Ovary (tissue), 10 donors: ENCODE measurements at places on chromosomes 5 and 9.

DNA sequence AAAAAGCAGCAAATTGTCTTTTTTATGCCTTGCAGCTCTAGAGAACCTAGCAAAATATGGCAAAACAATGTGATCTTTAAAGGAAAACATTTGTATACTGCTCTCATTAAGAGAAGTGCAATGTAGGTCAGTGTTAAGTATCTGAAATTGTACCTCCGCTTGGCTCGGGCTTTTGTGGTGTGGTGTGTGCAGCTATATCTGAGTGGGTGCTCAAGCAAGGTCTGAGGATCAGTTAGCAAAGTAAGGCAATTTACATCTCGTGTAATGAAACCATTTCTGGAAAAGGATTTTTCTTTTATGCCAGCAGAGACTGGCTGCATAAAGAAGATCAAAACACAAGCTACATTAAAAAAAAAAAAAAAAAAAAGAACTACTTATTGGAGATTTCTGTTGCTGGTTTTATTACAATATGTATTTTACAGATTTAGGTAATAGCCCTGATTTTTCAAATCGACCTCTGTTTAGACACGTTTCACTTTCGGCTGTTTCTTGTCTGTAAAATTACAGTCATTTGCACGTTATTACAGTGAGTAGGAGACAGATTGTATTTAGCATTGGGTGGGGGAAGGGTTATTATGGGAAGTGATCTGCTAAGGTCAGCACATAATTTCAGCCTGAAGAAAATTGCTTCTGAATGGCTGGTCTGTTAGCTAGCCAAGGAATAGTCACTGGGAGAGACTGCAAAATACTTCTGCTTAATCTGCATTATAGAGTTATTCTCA is 7.9 kb upstream of the ZNF608 start:
- DNase-seq, result no peak

DNA sequence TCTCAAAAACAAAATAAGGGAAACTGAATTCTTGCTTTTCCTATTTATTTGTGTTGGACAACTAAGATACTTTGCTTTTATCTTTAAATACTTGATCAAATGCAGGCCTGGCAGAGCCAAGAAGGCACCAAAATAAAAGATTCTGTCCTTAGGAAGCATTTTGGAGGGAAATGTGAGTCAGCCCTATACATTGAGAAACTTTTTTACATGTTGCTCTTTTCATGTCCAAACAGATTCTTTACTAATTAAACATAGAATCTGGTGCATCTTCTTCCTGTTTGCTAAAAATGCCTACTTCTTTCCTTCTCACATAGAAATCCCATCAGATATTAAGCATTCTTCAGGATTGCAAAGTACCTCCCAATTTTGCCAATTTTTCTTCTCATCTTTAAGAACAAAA is 1160.4 kb downstream of the EFNA5 start:
- DNase-seq, result no peak

GRCh38 chr9:15529566-15530324 is 19.0 kb upstream of the PSIP1 start:
- DNase-seq, result no peak

GRCh38 chr9:130241198-130241535 is 24.4 kb upstream of the HMCN2 start:
- no peak for DNase-seq
